ENCODE measurements at places on chromosomes 5 and 9.
A peak's percentile ranks its signal among the peaks of the same experiment; 100 is the strongest.

DNA sequence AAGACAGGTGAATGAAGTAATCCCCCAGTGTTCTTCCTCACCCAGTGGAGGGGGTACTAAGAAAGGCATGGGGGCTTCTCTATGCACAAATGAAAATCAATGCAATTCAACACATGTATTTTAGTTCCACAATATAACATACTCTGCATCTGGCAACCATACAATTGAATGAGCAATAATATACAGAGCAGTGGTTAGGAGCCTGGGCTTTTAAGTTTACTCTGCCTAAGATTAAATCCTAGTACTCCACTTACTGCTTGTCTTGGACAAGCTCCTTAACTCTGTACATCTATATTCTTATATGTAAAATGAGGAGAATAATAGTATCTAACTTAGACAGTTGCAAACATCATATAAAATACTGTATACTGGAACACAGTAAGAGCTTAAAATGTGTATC lies 195.4 kb upstream of the TRIM32 start:
- no peak for DNase-seq

GRCh38 chr9:4669890-4670289 lies 3.6 kb upstream of the SPATA6L start:
- no peak for DNase-seq

DNA sequence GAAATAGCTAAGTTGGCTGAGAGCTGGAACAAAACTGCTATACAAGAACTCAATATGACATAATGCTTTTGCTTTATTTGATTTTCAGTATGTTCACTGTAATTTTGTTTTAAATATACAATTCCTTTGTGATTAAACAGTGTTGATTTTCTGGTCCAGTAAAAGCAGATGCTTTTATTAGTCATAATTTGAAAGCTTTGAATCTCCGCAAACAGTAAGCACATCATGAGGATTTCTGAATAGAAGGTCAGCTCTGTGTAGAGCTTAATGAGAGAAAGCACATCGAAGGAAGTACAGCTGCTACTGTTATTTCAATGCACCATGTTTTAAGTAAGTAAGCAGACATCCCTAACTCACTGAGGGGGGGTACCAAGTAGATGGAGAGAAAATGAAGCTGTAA lies 701.3 kb upstream of the ACO1 start:
- no peak for DNase-seq

DNA sequence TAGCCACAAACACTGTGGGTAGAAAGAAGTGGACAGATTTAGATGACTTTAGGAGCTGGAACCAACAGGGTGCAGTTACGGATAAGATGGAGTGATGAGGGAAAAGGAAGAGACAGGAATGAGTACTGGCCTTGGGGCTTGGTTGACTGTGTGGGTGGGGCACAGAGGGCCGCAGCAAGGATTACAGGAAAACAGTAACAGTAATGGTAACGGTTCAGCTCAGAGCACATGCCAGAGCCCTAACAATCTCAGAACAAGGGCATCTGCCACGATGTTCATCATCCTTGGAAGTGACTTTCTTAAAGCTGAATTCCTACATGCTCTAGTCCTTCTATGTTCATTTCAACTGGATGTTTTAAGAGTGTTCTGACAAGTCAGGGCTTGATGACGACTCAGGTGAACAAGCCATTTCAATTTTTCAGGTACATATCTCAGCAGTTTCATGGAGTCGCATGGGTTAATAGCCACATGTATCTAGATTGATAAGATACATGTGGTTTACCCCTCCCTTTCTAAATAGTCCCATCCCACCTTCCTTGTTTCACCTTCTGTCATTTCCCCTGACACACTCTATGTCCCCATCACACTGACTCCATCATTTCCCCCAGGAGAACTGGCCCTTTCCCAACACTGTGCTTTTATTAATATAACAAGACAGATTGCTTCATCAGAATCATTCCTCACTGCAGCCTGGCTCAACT lies 65.0 kb downstream of the CEMIP2 start:
- no peak for DNase-seq

- DNase-seq: peak; percentile 14
Observed at GRCh38 chr9:129267141-129267540, 89.1 kb upstream of the IER5L start.

- no peak for DNase-seq
Observed at GRCh38 chr9:14366076-14366475, 52.1 kb upstream of the NFIB start.

GRCh38 chr9:462606-463005 lies 247.9 kb downstream of the DOCK8 start:
- DNase-seq: no peak

DNA sequence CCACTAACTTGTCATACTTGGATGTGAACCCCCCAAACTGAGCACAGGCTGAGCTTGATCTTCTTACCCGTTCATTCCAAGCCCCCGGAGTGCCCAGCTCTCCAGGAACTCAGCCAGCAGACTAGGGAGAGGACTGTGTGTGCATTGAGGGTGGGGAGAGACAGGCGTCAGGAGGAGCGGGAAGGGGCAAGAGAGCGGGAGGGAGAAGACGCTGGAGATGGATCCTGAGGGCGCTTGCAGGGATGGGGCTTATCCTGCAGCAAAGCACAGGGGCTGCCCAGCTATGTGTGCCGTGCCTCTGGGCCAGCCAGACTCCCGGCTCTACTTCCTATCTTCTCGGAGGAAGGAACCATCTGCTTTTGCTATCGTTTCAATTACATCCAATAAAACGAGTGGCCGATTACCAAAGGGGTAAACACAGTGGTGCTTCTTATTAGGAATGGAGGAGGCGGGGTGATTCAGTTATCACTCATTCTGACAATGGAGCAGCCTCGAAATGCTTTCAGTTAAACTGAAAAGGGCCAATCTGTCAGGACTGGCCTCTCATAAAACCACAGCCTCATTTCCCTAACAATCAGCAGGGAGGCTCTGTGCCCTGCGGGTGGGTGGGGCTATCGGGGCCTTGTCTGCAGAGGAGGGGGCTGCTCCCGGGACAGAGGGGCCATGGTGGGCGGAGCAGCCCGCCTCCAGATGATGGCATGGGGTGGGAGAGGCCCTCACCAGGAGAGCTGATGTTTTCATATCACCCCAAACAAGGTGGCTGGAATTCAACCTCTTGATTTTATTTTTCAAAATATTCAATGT lies 168.2 kb downstream of the DAB2IP start:
- no peak for DNase-seq

DNA sequence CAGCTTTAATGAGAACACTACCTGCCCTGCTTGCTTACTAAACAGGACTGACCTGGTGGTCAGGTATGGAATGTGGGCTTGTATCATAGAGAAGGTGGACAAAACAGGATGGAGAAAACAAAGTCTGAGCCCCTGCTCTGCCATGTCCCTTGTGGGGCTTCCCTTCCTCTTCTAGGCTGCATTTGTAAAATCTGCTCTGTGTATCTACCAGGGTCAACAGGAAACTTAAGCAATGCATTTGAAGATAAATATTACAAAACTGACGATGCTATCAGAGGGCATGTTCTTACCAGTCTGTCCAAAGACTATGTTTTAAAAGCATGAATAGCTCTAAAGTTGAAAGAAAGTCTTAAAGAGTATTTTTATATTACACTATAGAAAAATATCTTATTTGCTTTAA lies 228.7 kb downstream of the DCP2 start:
- DNase-seq: no peak

DNA sequence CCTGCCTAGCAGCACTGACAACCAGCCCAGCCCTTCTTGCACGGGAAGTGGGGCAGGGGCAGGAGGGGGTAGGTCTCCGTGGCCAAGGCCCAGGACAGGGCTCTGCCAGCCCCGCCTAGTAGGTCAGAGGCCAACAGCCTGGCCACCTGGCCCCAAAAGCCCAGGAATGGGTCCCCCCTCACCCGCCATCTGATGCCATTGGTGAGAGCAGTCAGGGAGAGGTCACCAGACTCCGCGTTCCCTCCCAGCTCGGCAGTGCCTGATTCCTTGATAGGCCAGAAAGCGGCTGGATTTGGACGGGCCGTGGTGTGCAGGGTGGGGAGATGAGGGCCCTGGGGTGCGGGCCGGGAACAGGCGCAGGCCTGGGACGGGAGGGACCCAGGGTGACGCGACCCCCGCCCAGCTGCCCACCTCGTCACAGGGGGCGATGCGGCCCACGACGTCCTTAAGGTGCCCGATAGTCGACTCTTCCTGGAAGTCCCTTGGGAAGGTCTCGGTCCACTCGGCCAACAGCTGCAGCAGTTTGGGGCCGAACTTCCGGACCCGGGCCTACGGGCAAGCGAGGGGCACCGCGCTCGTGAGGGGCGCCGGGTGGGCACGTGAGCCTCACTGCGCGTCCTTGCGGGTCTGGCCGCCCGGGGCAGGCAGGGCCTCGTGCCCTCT lies 64.5 kb upstream of the RNF130 start:
- DNase-seq: no peak

- no peak for DNase-seq
Observed at GRCh38 chr5:94057655-94058054, 316.3 kb upstream of the POU5F2 start.

GRCh38 chr5:17249029-17249634 lies 31.7 kb downstream of the BASP1 start:
- no peak for DNase-seq

- no peak for DNase-seq
Observed at GRCh38 chr9:115694991-115695390, 458.6 kb upstream of the PAPPA start.

DNA sequence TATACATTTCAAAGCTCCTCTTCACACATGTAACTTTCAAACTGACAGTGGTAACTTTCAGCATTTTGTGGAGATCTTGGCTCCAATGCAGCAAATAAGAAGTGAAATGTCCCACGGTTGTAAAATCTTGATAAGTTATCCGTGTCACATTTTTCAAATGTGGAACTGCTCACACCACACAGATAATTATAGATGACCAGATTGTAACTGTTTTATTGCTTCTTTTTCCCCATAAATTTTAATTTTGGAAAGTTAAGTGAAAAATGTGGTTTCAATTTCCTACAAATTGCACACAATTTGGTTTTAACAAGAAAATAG lies 347.1 kb downstream of the EBF1 start:
- DNase-seq: no peak

GRCh38 chr5:40628407-40628806 lies 51.3 kb upstream of the PTGER4 start:
- DNase-seq: no peak

DNA sequence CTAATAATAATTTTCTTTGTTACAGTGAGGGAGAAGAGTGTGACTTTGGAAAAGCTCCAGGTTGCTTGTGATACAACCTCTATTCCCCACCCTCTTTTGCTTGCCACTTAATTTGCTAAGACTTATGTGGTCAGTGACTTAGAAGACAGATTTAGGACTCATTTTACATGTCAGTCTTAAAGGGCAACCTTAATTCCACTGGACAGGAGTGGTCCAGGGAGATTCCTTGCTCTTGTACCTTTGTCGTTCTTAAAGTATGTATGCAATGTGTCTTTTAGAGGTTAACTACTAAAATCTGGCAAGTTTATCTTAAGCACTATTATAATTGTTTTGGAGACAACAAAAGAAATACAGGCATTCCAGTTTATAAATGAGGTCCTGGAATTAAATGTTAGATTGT lies 20.0 kb downstream of the SLC30A5 start:
- no peak for DNase-seq

DNA sequence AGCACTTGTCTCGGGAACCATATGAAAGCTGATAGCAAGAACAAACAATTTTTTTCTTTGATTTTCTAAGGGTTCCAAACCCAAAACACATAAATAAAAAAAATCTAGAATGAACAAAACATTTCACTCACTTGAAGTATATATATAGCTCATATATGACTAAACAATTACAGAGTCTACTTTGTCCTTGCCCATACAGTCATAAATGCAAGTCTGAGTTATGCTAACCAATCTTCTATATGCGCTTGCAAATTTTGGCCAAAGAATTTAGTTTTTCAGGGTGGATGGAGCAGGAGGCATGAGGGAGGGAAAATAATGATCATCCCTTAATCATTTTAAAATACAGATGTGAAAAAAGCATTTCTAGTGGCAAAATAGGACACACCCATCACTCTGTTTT lies 370.1 kb downstream of the BNC2 start:
- DNase-seq: no peak

DNA sequence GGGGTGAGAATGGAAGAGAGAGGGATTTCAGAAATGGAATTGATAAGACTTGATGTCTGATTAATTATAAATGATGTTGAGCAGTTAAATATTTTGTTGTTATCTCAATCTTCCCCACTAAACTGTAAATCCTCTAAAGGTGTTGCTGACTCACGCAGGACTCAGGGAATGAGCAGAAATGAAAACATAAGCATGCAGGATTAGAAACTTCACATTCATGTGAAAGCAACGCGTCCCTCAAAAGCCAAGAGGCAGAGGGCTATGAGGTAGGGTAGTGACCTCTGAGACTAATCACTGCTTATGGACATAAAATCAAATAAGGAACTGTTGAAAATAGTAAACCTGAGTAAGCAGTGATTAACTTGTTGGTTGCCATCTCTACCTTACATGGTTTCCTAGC lies 21.1 kb downstream of the ADAMTSL1 start:
- no peak for DNase-seq

- DNase-seq: peak; percentile 81
Observed at GRCh38 chr5:1090538-1090937, 21.3 kb downstream of the SLC12A7 start.

GRCh38 chr5:40679913-40680681 lies at the start of gene PTGER4:
Gene PTGER4, plus strand, starts transcription at chr5:40679915. Its CDS starts 1,079 bp downstream, at chr5:40680994.
- DNase-seq: peak; percentile 50

DNA sequence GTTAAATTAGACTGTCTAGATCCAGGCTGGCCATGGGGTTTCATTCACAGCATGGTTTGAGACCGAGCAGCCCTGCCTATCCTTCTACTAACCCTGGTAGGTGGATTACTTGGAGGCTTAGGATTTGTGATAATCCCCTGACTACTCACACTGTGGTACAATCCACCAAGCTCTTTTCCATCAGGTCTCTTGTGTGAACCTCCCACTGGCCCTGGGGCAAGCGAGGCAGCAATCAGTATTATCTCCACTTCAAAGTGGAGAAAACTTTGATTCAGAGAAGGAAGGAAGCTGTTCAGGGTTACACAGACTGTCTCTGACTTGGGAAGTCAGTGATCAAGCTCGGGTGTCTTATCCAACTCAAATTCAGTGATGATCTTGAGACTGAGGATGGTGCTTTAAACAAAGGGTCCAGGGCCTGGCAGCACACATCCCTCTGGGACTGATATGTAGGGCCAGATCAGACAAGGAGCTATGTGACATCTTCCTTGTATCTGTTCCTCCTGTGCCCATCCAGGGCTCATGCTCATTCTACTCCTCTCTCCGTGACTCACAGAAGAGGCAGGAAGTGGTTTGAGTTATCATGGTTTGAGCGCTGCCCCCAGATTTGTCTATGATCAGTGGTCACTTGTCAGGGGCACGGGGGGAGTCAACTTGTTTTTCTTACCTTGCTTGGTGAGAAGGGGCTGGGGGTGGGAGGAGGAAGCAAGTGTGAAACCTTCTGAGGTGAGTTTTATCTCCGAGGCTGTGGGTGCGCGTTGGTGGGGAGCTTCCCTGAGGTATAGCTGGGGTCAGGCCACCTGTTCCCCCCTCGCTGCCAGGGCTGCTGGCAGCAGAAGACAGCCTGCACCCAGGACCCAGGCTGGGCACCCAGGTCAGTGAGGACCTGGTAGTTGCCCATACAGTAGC lies 48.6 kb downstream of the RGS3 start:
- DNase-seq: no peak

Measured in Right ventricle myocardium superior (tissue), 1 donor.